ENCODE measurements at places on chromosomes 2 and 18. TPM values are rescaled to one million over a fixed set of nuclear protein-coding genes. Genes with fewer than 3 reads are reported as not detected.

Gene MCM6
- 9.6 TPM for total RNA-seq

Gene UGT1A9
- not detected for total RNA-seq

Gene ANKRD30B
- total RNA-seq: 0.73 TPM

Gene HOXD13
- total RNA-seq: not detected

Gene CROCC2
- 0.13 TPM for total RNA-seq

Gene CCDC68
- total RNA-seq: 15.1 TPM

Gene CTIF
- total RNA-seq: 49.8 TPM

Gene UNC80
- not detected for total RNA-seq

Gene MRO
- total RNA-seq: 0.07 TPM

Gene ILKAP
- 22.8 TPM for total RNA-seq

Gene SPRED2
- total RNA-seq: 20.0 TPM

Gene FOXI3
- total RNA-seq: not detected

Gene RNASEH1
- 30.5 TPM for total RNA-seq

Gene LAMA1
- 92.5 TPM for total RNA-seq

Gene IL1RL1
- 40.2 TPM for total RNA-seq

Gene CHRND
- not detected for total RNA-seq

Gene CCDC148
- 0.43 TPM for total RNA-seq

Gene DPY30
- total RNA-seq: 41.4 TPM

Gene PROKR1
- not detected for total RNA-seq
